ENCODE measurements at places on chromosomes 4 and X. TPM values are rescaled to one million over a fixed set of nuclear protein-coding genes. Genes with fewer than 3 reads are reported as not detected.

Gene MYOZ2
- polyA plus RNA-seq: not detected

Gene TMPRSS11F
- not detected for polyA plus RNA-seq

Gene VCX
- polyA plus RNA-seq: not detected

Gene STK32B
- not detected for polyA plus RNA-seq

Gene MAGEC2
- not detected for polyA plus RNA-seq

Gene PAGE1
- not detected for polyA plus RNA-seq

Gene TIGD2
- polyA plus RNA-seq: 7.2 TPM

Gene SUPT20HL1
- not detected for polyA plus RNA-seq

Gene C4orf36
- polyA plus RNA-seq: not detected

All from CD4-positive, CD25-positive, alpha-beta regulatory T cell (primary cell).